ENCODE measurements at places on chromosomes 11 and 22. TPM values are rescaled to one million over a fixed set of nuclear protein-coding genes. Genes with fewer than 3 reads are reported as not detected.

DNA sequence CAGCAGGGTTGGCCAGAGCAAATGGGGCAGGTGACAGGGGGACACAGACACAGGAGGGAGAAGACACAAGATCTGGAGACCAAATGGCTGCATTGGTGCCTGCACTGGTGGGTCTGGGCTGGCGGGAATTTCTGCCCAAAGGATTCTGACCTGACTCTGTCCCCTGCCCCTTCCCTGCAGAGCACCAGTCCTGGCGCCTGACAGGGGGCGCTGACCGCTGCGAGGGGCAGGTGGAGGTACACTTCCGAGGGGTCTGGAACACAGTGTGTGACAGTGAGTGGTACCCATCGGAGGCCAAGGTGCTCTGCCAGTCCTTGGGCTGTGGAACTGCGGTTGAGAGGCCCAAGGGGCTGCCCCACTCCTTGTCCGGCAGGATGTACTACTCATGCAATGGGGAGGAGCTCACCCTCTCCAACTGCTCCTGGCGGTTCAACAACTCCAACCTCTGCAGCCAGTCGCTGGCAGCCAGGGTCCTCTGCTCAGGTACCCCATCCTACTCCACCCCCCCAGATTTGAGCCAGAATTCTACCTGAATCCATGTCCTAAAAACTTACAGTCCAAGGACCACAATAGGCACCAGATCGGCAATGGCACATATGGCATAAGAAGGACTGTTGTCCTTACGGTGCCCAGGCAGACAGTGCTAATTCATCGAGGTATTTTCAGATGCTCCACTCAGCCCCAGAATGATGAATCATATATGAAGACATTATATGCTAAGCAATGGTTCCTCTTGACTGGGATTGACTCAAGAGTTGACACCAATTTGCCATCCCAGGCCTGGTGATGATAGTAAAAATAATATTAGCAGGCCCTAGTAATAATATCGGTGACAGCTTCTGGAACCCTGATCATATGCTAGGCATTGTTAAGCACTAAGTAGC is 38.2 kb downstream of the CD6 start:
- no peak for DNase-seq

The WBP2NL gene
- total RNA-seq = 1.3 TPM

DNA sequence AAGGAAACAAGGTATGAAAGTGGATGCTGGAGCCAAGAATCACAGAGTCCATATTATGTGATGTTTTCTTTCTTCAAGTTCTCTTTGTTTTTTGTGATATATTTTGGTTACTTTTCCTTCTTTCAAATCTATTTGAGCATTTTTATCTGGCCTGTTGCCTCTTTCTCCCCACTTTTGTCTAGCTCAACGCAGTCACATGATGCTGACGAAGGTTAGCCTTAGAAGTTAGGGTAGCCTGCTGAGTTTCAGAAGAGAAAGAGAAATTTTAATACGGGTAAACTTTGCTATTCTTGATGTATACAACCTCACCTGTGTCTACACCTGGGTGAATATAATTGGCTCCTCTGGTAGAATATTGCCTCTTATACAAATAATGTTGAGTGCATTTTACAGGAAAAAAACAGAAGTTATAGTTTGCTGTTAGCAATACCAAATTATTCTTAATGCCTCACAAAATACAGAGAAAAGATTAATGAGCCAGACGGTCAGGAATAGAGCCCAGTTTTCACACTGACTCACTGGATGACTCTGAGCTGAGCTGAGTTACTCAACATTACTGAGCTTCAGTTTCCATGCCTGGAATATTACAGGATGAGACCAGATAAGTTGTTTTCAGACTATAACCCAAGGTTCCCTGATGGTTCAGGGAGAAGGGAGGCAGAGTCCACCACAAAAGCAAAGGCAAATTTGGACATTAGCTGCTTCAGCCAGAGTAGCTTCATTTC is 161.6 kb upstream of the BDNF start:
- DNase-seq = no peak

The MMP7 gene
- 16.0 TPM for total RNA-seq

DNA sequence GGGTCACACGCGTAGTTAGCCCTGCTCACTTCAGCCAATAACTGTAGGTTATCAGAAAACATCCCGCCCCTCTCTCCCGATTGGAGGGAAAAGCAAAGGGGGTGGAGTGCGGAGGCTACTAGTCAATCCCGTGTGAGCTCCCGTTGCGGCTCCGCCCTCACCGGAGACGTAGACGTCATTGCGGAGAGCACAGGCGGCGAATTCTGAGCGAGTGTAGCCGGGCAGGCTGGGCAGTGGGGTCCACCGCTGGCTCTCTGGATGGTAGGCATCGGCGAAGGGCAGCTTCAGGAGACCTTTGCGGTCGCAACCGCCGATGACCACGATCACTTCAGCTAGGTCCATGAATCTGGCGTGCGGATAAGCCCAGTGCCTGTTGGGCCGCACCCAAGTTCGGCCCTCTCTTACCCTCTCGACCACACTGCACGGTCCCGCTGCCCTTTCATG is 4.7 kb downstream of the KLHL35 start:
- peak; percentile 95 for DNase-seq

GRCh38 chr11:114180301-114181055 is 115.7 kb upstream of the NNMT start:
- DNase-seq = peak; percentile 77

Data from upper lobe of right lung (tissue), 1 donor.